ENCODE measurements at places on chromosomes 11 and 22.

GRCh38 chr11:81840380-81840779 lies 893.3 kb downstream of the FAM181B start:
- DNase-seq, result no peak

GRCh38 chr22:35344956-35345690 lies 35.8 kb upstream of the HMOX1 start:
- DNase-seq, result no peak

DNA sequence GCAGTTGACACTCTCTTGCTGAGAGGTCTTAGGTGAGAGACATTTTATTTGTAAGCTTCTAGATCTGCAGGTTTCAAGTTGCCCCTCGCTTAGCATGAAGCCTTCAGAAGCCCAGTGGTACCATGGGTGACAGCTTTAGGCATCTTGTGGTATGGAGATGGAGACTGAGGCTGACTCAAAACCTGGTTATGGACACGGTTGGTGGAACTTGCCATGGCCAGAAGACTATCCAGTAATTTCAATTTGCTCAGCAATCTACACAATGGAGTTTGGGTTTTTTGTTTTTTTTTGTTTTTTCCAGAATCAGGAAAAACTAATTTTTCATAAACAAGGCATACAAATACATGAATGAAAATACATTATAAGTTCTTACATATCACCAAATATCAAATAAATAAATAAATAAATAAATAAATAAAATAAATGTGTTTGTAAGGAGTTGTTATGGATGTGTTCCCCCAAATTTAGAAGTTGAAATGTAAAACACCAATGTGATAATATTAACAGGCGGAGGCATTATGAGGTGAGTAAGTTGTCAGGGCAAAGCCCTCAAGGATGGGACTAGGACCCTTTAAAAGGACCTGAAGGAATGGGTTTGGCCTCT lies 22.6 kb downstream of the ETS1 start:
- no peak for DNase-seq

DNA sequence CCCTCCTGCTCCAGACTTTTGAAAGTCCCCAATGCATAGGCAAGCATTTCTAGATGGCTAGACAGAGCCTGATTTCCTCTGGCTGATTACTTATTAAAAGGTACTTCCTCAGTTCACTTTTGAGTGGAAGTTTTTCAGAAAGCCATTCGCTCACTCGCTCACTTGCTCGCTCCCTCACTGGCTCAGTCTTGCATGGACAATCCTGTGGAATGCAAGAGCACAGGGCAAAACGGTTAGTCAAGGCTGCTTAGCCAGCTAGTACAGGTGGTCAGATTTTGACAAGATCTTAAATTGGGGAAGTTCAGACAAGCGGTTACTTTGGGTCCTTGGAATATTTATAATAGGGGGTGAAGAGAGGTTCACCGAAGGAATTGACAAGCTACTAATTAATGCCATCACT lies 101.0 kb downstream of the ARL14EP start:
- DNase-seq, result no peak

GRCh38 chr11:106459135-106459534 lies 381.7 kb downstream of the AASDHPPT start:
- DNase-seq, result no peak
